ENCODE measurements at places on chromosomes 2 and 18.

GRCh38 chr18:35525795-35526494 lies 28.2 kb upstream of the INO80C start:
- DNase-seq, result no peak

DNA sequence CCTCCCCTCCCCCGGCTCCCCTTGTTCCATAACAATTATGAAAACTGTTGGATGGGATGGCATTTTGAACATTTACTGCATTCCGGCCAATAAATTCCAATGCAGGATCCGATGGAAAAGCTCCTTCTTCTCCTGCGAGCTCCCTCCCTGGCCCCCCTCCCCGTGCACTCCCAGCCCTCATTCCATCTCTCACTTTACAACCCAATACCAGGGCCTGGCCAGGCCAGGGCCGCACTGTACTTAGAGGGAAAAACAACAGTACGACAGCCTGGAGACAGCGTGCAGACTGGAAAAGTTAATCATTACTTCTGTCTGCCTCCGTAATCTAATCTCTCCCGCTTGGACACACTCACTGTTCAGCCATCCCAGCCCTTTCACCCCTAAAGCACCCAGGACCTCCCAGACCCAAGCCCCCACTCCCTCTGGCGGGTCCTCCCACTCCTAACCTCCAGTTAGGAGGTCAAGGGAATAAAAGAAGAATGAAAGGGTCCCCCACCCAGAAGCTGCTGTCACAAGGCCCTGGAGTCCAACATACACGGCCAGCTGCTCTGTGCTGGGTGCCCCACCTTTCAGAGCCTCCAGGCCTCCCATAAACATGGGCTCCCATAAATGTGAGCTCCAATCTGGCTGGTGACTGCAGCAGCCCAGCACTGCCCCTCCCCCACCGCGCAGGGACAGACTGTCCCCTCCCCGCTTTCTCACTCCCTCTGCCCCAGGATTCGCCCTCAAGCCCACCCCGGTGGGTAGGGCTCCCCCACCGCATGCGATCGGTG lies 20.6 kb downstream of the SMAD7 start:
- no peak for DNase-seq

- no peak for DNase-seq
These were observed 124.2 kb downstream of the OLA1 start for GRCh38 chr2:174124181-174124580.

DNA sequence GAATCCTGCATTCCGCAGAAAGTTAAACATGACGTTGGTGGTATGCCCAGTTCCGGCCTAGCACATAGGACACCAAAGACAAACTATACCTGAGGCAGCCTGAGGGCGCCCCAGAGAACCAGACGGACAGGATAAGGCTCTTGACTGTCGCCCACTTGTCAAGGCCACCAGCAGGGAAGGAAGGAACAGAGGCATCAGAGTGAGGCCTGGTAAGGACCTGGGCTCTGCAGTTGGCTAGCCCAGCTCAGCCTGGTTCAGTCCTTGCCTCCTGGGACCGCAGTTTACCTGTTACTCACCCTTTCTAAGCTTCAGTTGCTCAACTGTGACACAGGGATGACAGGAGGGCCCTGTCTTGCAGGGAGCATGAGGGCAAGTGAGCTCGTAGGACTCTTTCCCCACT lies 82.1 kb downstream of the ACTR2 start:
- DNase-seq, result no peak

GRCh38 chr2:22824618-22825017 lies 560.4 kb upstream of the KLHL29 start:
- no peak for DNase-seq

GRCh38 chr2:168633895-168634294 lies 168.5 kb upstream of the NOSTRIN start:
- DNase-seq, result no peak

DNA sequence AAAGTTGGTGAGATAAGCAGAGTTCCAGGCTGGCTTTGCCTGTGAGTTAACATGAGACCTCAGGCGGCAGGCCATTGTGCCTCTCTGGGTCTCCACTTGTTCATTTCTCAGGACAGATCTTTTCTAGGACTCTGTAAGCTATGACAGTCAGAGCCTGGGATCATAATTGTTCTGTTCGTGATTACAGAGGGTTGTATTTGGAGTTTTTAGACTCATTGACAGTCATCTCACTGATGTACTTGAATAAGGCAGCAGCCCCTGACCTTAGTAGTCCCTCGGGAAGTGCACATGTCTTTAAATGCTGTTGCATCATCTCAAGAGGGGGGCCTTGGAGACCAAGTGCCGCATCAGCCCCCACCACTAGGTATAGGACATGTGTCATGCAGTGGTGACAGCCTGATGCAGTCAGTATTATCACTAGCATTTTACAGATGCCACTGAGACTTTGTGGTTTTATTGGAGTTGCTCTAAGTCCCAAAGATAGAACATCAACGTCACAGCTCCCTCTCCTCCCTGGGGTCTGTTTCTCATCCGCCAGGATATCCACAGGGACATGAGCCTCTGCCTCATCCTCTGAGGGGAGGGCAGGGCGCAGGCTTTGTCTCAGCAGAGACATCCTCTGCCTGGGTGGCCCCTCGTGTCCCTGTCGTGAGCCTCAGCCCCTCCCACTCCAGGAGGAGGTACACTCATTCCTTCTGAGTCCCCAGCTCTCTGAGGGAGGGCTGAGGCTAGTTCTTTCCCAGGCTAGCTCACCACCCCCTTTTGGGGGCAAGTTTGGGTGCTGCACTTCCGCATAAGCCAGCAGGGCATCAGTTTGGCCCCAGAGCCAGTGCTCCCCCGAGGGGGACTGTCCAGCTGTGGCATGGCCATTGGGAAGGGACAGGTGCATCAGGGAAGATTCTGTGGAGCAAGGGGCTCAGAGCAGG lies 14.1 kb downstream of the GLI2 start:
- DNase-seq, result no peak

- DNase-seq, result no peak
These were observed 28.0 kb upstream of the SMIM21 start for GRCh38 chr18:75455249-75456198.

- no peak for DNase-seq
These were observed 2.1 kb upstream of the STK17B start for GRCh38 chr2:196173505-196173904.

DNA sequence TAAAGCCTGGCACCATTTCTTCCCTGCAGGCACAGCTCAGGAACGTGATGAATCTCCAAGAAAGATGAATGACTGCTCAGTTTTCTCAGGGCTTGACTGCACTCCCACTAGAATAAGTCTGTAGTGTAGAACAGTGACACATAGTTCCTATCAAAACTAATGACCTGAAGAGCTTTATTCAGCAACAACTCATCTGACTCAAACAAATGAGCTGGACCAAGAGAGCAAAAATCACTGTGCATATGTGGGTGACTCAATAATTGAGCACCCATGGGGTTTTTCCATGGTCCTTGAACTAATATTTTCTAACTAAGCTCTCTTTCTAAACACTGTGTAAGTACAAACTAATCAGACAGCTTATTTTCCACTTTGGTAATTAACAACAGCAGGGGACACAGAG lies 61.1 kb upstream of the XDH start:
- DNase-seq, result no peak

DNA sequence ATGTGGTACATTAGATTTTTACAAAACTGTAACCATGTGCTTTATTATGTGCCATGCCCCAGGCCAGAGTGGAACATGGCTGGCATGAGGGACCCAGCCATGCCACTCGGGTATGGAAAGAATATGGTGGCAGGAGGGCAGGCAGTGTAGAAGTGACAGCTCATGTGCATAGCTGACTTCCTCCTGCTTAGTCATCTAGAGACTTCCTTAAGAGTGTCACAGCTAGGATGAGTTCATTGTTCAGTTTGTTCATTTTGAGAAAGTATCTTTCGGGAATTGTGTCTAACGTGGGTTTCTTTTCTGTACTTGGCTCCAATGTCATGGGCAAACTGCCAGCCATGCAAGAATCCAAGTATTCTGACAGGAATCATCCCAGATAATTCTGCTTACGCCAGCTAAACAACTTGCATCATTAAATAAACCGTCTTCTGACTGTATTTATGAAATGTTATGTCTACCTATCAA lies 94.3 kb upstream of the ITGB6 start:
- no peak for DNase-seq

All from RWPE2 (cell line).